ENCODE measurements at places on chromosomes 7 and 10.

- DNase-seq = no peak
Measured at GRCh38 chr7:5231811-5232484, 41.9 kb downstream of the WIPI2 start.

- DNase-seq = no peak
Measured at GRCh38 chr10:29199941-29200679, 88.8 kb upstream of the LYZL1 start.

- DNase-seq = no peak
Measured at GRCh38 chr10:130174328-130174727, 38.1 kb downstream of the GLRX3 start.

GRCh38 chr10:103595933-103596726, 102.6 kb downstream of the NEURL1 start:
- no peak for DNase-seq

DNA sequence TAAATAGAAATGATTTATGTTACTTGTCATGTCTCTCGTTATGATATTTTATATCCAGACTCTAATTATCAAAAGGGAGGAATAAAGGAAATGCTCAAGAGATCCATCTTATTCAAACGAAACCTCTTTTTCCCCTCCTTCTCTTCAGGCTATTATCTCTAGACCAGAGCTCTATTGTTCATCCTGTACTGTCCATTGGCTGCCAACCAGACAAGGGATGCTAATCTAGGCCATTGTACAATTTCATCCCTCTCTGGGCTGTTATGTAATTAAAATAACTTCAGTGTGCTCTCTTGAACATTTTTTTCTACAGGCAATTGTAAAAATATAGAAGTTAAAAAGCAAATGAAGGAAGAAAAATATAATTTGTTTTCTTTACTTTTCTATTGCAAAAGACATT, 220.4 kb downstream of the HDAC9 start:
- no peak for DNase-seq

- DNase-seq = no peak
Measured at GRCh38 chr10:129161150-129161549, 305.9 kb upstream of the MGMT start.

DNA sequence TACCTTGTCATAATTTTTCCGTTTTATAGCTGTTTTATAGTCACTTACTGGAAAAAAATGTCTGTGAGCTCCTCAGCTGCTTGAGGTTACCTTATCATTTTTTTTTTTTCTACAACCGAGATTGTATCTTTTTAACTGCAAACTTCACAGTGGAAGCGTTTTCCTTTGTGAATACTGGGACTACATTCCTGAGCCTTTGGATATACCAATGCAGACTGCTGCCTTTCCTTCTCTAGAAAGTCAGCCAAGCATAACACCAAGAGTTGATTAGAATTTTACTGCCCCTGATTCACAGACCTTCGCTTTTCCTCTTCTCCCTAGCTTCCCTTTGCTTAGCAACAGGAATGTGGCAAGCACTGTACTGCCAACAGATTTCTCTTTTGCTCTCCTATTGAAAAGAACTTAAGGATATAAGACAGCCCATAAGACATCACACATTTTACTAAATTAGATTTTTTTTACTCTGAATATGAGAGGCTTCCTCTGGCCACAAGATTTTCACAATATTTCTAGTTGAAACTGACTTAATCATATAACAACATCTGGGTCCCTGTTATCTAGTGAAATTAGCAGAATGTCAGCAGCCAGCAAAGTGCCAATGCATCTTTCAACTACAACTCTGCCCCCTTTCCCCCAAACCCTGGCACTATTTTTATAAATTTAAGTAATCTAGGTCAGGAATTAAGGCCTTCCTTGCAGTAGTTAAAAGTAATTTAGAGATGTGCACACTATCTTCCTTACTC, 170.6 kb downstream of the PRKG1 start:
- DNase-seq = no peak

- DNase-seq = no peak
Measured at GRCh38 chr10:21814866-21815265, 188.7 kb downstream of the DNAJC1 start.

- no peak for DNase-seq
Measured at GRCh38 chr7:33798686-33799325, 106.5 kb upstream of the BMPER start.

- DNase-seq = no peak
Measured at GRCh38 chr7:85875398-85875797, 688.5 kb upstream of the SEMA3D start.

DNA sequence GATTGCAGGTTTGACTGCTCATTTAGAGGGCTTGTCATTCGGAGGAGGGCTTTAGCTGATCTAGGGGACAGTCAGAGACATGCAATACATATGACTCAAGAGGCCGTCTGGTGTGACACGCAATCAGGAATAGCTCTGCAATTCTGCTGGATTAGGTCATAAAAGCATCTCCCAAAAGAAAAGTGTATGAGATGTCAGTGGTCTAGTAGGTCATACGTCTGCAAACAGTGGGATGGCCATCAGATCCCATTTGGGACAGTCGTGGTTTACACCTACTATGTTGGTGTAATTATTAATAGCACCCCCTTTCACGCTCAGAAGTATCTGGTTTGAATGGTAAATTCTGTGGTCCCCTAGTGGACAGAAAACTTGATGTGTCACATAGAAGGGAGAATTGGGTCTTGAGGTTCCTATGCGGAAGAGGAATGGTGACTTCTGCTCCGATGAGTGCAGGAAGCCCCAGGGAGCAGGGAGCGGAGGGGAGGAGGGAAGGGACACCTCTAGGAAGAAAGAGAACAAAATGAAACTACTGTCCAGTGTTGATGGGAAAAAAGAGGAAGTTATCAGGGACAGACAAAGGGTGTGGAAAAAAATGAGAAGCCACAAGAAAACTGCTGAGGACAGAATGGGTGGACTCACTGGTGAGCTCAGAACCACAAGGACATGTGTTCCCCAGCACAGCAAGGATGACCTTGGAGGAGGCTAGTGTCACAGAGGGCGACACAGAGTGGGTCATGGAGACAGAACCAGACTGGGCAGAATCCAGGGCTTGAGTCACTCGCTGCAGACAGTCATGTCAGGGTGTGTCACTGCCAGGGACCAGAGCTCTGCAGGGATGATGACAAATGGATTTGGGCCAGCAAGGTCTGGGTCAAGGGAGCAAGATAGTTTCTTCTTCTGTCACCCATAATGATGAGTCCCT, 59.9 kb downstream of the MAP3K8 start:
- DNase-seq = no peak

- no peak for DNase-seq
Measured at GRCh38 chr7:135879233-135879632, 97.9 kb downstream of the MTPN start.

GRCh38 chr10:120948889-120949608, 97.9 kb downstream of the WDR11 start:
- peak; percentile 65 for DNase-seq

GRCh38 chr7:135466442-135467206, 43.3 kb downstream of the CNOT4 start:
- no peak for DNase-seq

DNA sequence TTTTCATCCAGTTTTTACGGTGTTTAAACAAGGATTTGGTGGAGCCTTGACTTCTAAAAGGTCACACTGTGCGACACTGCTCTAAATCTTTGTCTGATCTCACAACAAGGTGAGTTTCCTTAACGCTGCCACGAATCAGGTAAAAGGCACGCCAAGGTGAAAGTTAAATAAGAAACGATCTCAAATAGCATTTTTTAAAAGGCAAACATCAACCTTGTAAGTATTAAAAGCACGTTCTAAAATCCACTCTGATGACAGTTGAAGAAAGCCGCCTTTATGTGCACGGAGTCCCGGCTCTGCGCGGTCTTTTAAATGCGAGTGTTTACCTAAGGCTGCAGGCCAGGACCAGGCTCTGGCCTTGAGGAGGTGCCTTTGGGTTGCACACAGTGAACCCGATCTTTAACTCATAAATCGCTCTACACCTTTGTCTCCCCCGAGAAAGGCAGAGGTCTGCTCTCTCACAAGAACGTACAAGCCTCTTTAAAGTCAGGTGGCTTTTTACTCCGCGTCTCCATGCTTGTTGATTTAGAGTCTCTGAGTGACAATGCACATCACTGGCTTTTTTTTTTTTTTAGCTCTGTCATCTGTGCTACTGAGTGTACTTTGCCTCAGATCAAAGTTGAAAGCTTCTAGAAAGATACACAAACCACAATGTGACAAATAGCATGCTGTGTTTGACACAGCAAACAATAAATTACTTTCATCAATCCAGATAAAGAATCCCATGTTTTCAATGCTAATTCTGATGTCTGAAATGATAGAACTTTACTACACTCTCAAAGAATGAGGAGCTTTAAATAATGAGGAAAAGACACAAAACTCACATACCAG, 25.9 kb upstream of the RNF32 start:
- DNase-seq = no peak

DNA sequence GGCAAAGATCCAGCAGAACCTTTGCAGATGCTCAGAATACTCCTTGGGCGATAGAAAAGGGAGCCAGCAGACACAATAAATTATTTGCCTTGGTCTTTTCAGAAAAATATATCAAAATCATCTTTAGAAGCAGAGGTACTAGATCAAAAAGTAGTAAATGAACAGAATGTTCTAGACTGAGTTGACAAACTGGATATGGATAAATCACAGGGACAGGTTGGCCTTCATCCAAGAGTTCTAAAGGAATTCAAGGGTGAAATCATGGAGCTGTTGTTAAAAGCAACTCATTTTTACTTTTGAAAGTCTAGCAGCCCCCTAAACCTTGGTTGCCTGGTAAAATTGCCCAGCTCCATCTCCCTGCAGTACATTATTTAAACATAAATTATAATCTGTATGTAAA, 99.1 kb downstream of the PLCE1 start:
- no peak for DNase-seq

DNA sequence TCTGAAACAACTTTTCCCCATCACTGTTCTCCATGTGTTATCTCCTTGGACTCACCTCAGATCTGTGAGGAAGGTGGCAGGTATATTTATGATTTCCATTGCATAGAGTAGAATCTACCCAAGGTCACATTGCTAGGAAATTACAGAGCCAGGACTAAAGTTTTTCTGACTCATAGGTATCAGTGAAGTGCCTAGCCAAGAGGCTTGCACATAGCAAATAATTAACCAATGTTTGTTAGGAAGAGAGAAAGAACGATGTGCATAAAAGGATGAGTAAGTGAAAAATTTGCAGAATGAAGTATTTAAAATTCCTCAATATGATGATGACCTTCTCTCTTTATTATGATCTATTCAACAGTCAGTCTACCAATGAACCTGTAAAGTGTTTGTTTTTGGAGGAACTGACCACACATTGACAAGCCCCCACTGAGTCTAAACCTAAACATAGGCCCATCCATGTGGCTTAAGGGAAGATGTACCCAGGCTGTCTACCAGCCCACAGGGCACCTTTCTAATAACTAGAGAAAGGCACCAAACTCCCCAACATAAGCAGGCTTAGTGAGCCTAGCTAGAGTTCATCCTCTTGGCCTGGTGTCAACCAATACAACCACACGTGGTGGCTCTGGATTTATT, 252.9 kb upstream of the ZMIZ1 start:
- no peak for DNase-seq

DNA sequence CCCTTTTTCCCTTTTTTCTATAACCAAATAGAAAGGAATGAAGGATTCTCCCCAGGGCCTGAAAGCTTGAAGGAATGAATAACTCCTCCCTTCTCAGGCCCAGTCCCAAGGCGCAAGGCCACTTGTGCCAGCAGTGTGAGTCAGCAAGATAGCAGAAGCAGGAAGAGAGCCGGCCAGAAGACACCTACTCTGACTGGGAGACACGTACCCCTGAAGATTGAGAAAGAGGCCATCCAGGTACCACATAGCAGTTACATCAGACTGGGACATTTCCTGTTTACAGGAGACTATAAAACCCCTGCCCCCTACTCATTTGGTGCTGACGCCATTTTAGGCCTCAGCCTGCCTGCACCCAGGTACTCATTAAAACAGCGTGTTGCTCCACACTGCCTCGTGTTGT, 65.5 kb downstream of the LRRC17 start:
- DNase-seq = no peak

- DNase-seq = no peak
Measured at GRCh38 chr7:128962899-128963298, 25.2 kb downstream of the IRF5 start.

DNA sequence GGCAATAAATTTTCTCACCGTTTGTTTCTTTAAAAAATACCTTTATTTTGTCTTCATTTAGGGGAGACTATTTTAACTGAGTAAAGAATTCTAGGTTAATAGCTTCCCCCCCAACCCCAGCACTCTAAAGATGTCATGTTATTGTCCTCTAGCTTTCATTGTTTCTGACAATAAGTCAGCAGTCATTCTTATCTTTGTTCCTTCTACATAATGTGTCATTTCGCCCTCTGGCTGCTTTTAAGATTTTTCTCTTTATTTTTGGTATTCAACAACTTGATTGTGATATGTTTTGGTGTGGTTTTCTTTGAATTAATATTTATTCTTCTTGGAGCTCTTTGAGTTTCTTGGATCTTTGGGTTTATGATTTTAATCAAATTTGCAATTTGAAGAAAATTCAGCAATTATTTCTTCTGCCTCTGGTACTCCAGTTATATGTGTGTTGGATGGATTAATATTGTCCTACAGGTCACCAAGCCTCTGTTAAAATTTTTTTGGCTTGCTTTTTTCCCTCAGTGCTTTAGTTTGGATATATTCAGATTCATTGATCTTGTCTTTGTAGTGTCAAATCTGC, 64.6 kb upstream of the ELN start:
- no peak for DNase-seq

DNA sequence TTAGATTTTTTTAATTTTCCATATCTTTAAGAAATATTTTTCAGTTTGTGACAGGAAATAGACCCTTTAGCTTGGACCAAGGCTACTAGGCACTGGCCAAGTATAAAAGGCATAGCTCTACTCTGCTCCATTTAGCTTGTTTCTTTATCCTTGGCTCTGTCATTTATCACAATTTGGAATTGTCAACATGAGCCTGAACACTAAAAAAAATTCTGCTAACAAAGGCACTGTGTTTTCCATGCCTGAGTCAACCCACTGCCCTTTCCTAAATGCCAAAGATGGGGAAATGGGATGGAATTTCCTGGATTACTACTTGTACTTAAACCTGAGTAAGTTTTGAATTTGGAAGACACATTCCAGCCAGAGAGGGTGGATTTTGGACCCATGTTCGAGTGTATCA, 128.4 kb downstream of the NSUN6 start:
- DNase-seq = no peak

Measured in hippocampal formation (tissue), 2 donors.